ENCODE measurements at places on chromosomes 7 and 10. TPM values are rescaled to one million over a fixed set of nuclear protein-coding genes. Genes with fewer than 3 reads are reported as not detected.

DNA sequence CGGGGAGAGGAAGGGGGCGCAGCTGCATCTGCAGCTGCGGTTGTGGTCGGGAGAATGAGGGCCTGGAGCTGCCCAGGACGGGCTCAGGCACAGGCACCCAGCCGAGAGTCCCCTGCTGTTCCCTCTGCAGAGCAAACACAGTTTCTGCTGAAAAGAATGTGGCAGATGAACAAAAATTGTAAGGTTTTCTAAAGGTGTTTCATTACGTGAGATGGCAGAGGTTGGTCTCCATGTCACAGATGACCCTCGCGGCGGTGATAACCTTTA lies 456.2 kb downstream of the DNAJB6 start:
- no peaks in the 10 kb centered on the region for H3K4me1 ChIP-seq
- H3K27ac ChIP-seq = no peak overlapping the region
- no peak overlapping the region for H3K4me3 ChIP-seq
- no peaks in the 10 kb centered on the region for H3K27me3 ChIP-seq

DNA sequence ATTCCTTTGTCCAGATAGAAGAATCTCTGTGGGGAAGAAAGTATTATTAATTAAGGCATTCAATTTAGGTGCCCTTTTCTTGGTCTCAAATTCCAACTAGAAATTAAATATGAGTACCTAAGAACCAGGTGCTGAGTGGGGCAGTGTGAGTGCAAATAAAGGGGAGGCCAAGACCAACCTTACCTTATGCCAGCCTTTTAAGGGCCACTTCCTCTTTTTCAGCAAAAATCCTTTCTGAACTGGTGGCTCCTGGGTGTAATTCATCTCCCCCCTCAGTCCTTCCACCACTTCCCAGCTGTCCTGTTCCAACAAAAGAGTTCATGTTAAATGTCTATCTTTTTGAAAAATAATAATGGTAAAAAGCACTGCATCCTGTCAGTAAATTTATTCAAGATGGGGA lies 108.2 kb downstream of the OSBPL3 start:
- no peak overlapping the region for H3K4me3 ChIP-seq
- no peaks in the 10 kb centered on the region for H3K36me3 ChIP-seq
- no peak for DNase-seq
- H3K27ac ChIP-seq = no peak overlapping the region
- peaks cover 6% of the 10 kb centered on the region for H3K4me1 ChIP-seq
- no peaks in the 10 kb centered on the region for H3K27me3 ChIP-seq

DNA sequence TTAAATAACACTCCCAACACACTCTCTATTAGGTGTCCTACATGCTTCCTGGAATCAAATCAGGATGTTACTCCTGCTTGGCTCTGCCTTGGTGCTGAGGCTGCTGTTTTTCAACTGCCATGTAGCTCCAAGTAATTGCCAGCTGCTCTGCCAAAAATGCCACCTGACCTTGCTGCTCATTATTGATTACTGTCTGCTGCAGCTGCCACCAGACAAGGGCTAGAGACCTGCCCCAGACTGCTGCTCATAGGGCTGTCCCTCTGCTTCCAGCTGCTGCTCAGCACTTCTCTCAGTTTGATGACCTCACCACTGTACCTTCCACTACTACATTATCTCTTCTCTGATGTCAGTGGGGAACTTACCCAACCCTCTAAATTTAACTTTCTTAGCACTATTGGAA lies 102.5 kb downstream of the PCLO start:
- H3K36me3 ChIP-seq = no peaks in the 10 kb centered on the region
- H3K27me3 ChIP-seq = no peaks in the 10 kb centered on the region
- no peaks in the 10 kb centered on the region for H3K4me1 ChIP-seq
- no peak overlapping the region for H3K27ac ChIP-seq
- no peak overlapping the region for H3K4me3 ChIP-seq
- DNase-seq = no peak

The CAMK2G gene
- total RNA-seq = 32.7 TPM

The EVX1 gene
- total RNA-seq = not detected

The CCDC3 gene
- total RNA-seq = 3.0 TPM

The PIP gene
- not detected for total RNA-seq

The NME8 gene
- not detected for total RNA-seq

The GPR158 gene
- not detected for total RNA-seq

The CNTNAP2 gene
- 47.8 TPM for total RNA-seq

The DNAJB12 gene
- total RNA-seq = 29.5 TPM

The CALN1 gene
- not detected for total RNA-seq

The ATRNL1 gene
- total RNA-seq = 2.4 TPM

The EEF1AKMT2 gene
- total RNA-seq = 32.2 TPM

Data from A673 (cell line).